Mesangial cell (primary cell): ENCODE measurements at places on chromosomes 1 and 21. TPM values are rescaled to one million over a fixed set of nuclear protein-coding genes. Genes with fewer than 3 reads are reported as not detected.

The TMEM82 gene
- not detected in 2 replicates for total RNA-seq

The SHISA4 gene
- 19.2 and 36.9 TPM in 2 replicates for total RNA-seq

The CD101 gene
- 0.38 and 1.6 TPM in 2 replicates for total RNA-seq

The PADI2 gene
- 5.2 and 9.3 TPM in 2 replicates for total RNA-seq

The CFHR1 gene
- total RNA-seq = not detected in 2 replicates

The FAM177B gene
- total RNA-seq = not detected in 2 replicates

The RAB42 gene
- total RNA-seq = 4.6 and 5.2 TPM in 2 replicates

The CFHR2 gene
- not detected in 2 replicates for total RNA-seq

The TNFSF4 gene
- total RNA-seq = 3.7 and 4.6 TPM in 2 replicates

The KIF2C gene
- total RNA-seq = 3.9 and 84.2 TPM in 2 replicates

The SPRR3 gene
- total RNA-seq = not detected in 2 replicates

The ZSWIM5 gene
- 0.16 and 0.63 TPM in 2 replicates for total RNA-seq

The OR2L3 gene
- total RNA-seq = not detected in 2 replicates

The PALMD gene
- total RNA-seq = 0.13 and 0.33 TPM in 2 replicates

The S100A1 gene
- total RNA-seq = 4.4 TPM in 1 of 2 replicates, not detected in the other

The BRINP2 gene
- total RNA-seq = under 0.01 TPM in 1 of 2 replicates, not detected in the other

The VCAM1 gene
- total RNA-seq = 53.9 and 128 TPM in 2 replicates

The CYP4A22 gene
- total RNA-seq = not detected in 2 replicates

The KPRP gene
- total RNA-seq = not detected in 2 replicates

The FCGR2B gene
- not detected in 2 replicates for total RNA-seq

The LDLRAD1 gene
- total RNA-seq = not detected in 2 replicates

The CFHR3 gene
- total RNA-seq = not detected in 2 replicates

The EXOC8 gene
- total RNA-seq = 6.0 and 7.1 TPM in 2 replicates

The ZNF687 gene
- 17.4 and 25.1 TPM in 2 replicates for total RNA-seq

The C4BPA gene
- under 0.01 TPM in 1 of 2 replicates, not detected in the other for total RNA-seq

The CDA gene
- total RNA-seq = 3.0 and 4.4 TPM in 2 replicates

The CFAP107 gene
- total RNA-seq = not detected in 2 replicates

The FAM167B gene
- total RNA-seq = 0.33 and 0.63 TPM in 2 replicates

The OR2L5 gene
- total RNA-seq = not detected in 2 replicates

The RPL5 gene
- 1,044 and 1,194 TPM in 2 replicates for total RNA-seq

The BCAR3 gene
- total RNA-seq = 60.6 and 74.8 TPM in 2 replicates

The SLC1A7 gene
- not detected in 2 replicates for total RNA-seq

The NTMT2 gene
- total RNA-seq = not detected in 2 replicates

The OMA1 gene
- total RNA-seq = 6.5 and 6.8 TPM in 2 replicates

The C1orf226 gene
- total RNA-seq = 0.33 and 2.0 TPM in 2 replicates

The C1QA gene
- not detected in 2 replicates for total RNA-seq

The IL10RB gene
- 15.2 and 24.6 TPM in 2 replicates for total RNA-seq

The FAM43B gene
- total RNA-seq = 0.16 and 0.51 TPM in 2 replicates

The LHX4 gene
- total RNA-seq = under 0.01 and 0.13 TPM in 2 replicates
